Activated CD4-positive, alpha-beta T cell treated with anti-CD3 and anti-CD28 coated beads, Interleukin-2, amount 50 U/mL, for 16 hours (primary cell): ENCODE measurements at places on chromosomes 13 and 19.

- no peak for DNase-seq
These were observed 636 bp upstream of the RNF225 start for GRCh38 chr19:58394821-58395219.

- DNase-seq, result no peak
These were observed 1.0 kb downstream of the KDM4B start for GRCh38 chr19:4969772-4970531.

DNA sequence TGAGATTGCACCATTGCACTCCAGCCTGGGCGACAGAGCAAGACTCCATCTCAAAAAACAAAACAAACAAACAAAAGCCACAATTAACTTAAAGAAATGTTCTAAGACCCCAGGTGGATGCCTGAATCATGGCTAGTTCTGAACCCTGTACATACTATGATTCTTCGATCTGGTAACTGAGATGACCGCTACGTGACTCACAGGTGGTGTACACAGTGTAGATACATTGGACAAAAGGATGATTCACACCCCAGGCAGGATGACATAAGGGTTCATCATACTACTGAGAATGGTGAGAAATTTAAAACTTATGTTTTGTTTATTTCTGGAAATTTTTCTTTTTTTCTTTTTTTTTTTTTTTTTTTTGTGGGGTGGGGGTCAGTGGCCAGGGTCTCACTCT, 6.5 kb downstream of the ZNF426 start:
- DNase-seq, result no peak

DNA sequence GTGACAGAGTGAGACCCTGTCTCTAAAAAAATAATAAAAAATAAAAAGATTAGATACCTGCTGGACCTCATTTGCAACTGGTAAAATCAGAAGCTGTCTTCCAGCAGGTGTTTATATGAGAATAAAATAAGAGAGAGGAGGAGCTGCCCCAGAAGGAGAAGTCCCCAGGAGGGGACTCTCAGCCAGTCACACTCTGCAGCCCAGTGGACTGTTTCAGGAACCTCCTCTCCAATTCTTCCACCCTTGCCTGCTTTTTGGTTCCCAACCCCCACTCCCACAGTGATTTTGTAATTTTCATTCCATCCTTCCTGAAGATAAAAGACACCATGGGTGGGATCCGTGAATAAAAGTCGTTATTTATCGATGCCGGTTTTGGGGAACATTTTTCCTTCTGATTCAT, 56.9 kb upstream of the TSHZ3 start:
- no peak for DNase-seq

DNA sequence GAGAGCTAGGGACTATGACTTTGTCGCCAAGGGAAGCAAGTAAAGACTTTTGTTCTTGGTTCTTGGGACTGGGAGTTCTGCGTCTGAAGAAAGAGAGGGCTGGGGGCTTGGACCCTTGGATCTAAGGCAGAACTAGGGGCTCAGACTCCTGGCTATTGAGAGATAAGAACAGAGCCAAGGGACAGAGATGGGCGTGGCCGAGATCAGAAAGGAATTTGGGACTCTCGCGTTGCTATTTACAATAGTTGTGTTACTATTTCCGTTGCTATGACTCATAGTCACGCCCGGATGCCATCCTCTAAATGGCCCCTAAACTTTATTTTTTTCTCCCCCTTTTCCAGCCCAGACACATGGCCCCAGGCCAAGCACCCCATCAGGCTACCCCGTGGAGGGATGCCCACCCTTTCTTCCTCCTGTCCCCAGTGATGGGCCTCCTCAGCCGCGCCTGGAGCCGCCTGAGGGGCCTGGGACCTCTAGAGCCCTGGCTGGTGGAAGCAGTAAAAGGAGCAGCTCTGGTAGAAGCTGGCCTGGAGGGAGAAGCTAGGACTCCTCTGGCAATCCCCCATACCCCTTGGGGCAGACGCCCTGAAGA, 759 bp downstream of the PPP1R15A start:
- DNase-seq, result peak; percentile 89

DNA sequence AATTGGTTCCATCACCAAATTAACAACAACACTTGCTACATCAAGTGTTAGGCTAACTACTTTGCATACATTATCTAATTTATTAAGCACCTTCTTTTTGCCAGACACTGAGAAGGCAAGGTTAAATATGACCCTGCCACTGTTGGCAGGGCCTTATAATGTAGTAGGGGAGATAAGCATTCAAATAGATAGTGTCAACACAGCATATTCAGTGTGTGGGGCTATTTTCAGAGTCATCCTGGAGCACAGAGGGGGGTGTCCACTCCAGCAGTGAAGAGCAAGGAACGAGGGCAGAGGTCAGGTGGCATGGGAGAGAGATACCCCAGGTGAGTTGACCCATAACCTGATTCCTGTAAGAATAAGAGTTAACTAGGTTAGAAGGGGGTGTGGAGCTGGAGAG, 121.6 kb downstream of the COG6 start:
- DNase-seq, result no peak

DNA sequence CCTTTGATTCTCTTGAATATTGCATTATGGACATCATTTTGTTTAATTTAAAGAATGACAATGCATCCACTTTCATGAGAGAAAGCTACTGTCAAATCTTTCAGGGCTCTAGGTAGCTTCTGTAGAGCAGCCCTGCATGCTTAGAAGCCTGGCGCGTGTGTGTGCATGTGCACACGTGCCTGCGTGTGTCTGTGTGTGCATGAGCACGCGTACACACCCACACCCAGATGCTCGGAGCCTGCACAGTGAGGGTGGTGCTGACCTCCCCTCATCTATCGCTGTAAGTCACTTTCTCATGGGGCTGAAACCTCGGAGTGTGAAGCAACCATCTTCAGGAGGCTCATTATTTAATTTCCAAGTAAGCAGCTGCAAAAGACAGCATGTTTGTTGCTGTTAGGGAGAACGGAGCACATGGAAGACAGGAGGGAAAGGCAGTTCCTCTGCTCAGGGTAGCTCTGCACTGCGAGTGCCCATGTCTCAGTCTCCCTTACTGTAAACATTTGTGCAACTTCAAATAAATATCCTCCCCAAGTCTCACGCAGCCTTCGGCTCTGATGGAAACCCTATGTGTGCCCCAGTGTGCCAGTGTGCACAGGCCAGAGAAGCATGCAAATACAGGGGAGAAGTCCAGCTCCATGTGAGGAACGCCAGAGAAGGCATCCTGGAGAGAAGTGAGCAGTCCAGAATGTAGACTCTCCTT, 22.8 kb downstream of the TSHZ3 start:
- no peak for DNase-seq

DNA sequence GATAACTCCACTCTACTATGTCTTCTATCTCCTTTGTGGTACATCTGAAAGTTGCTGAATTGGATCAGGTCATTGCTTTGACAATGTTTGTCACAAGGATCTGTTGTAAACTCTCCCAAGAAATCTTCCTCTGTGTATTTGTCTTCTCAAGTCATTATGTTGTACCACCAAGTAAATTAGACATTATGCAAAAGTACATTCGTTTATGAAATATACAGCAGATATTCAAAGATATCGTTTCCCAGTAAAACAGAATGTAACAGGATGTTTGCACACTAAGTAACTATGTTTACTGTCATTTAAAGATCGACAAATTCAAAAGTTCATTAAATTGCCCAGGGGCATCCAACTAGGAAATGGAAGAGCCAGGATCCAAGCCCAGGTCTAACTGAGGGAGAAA, 739.4 kb downstream of the EFNB2 start:
- DNase-seq, result no peak

- no peak for DNase-seq
These were observed 124.7 kb upstream of the VSTM2B start for GRCh38 chr19:29400917-29401711.

GRCh38 chr19:49614096-49614833, 23.3 kb downstream of the PRR12 start:
- peak; percentile 63 for DNase-seq

- no peak for DNase-seq
These were observed 391.9 kb downstream of the IRS2 start for GRCh38 chr13:109394311-109394988.

- no peak for DNase-seq
These were observed 2.5 kb downstream of the HSD11B1L start for GRCh38 chr19:5683177-5683886.

GRCh38 chr19:48859711-48860572, 8.5 kb downstream of the PLEKHA4 start:
- no peak for DNase-seq

GRCh38 chr13:110354123-110354627, 47.1 kb downstream of the COL4A2 start:
- no peak for DNase-seq

DNA sequence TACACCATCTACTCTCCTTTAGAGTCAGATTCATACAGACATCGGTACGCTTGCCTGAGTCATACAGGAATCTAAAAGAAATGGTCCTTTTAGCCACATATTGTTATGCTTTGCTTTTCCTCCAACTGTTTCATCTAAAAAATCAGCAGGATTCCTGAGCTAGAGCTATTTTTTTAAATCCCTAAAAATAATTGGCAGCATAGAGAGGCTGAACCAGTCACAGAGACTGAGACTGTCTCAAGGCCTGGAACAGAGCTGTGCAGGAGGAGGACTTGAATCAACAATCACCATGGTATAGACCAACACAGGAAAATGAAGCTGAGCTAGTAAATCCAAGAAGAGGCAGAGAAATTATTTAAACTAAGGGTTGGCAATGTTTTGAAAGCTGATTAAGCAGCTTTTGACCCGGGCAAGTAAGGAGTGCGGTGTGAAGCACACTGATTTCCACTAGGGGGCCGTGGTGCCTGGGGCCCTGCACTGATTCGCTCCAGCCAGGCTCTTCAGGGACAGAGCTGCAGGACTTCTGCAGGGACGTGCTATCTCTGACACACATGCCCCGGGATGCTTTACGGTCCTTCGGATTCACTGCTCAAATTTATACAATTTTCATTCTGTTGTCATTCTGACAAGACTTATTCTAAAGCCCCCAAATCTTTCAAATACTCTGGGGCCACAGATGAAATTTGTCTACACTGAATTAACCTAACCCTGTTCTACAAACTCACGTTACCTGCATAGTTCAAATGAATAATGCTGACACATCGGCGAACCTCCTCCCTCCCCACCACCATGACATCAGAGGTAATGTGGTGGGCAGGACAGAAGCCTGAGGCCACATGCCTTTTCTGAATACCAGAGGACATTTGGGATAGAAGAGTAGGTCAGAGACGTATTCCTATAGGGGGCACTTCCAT, 87.6 kb upstream of the SLC15A1 start:
- DNase-seq, result peak; percentile 56

GRCh38 chr19:40923934-40924391, 41.9 kb upstream of the CYP2A7 start:
- no peak for DNase-seq

- peak; percentile 68 for DNase-seq
These were observed 74.9 kb upstream of the WASF3 start for GRCh38 chr13:26482451-26483197.

DNA sequence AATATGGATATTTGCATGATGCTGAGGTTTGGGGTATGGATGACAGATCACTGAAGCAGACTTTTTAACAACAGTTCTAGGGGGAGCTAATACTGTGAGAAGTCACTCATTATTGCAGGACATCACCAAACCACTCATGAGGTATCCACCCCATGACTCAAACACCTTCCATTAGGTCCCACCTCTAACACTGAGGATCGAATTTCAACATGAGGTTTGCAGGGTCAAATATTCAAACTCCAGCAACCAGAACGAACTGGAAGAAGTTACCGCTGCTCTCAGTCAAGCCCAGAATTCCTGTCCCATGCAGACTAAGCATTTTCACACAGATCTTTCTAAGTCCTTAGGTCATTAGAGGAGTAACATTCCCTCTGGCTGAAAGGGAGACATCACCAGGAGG, 758.9 kb downstream of the UQCRFS1 start:
- no peak for DNase-seq

DNA sequence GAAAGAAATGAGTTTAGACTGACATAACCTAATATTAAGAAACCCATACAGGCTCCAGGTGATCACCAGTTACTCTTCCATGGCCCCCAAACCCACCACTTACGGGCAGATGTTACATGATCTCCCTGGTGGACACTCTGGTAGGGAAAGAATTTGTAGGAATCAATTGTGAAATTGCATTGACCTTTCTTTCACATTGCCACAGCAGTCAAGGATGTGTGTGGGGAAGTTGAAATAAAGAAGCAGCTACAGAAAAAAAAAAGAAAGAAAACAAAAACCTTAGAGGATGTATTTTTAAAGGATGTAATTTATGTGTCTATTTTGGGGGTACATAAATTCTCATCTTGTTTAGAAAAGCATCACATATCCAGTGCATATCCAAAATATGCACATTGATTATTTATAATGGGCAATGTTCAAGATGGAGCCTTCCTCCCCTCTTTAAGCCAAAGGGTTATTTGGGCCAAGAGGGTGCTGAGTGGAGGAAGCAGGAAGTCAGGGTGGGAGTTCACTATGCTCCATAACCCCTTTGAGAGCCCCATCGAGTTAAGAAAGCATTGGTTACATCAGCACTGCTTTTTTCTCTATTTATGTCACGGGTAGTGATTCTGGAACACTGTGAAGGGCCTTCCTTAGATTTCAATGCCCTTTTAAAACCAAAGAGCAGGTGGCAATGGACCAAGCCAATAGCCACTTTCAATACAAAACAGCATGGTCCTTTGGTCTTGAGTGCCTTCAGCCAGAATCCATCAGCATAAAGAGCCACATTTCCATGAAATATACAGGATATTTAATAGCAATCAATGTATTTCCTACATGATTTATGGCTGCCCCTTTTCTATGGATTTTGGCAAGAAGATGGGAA, 169.6 kb downstream of the LACC1 start:
- DNase-seq, result no peak

GRCh38 chr13:82627183-82627582, 1255.1 kb downstream of the SLITRK1 start:
- DNase-seq, result no peak

DNA sequence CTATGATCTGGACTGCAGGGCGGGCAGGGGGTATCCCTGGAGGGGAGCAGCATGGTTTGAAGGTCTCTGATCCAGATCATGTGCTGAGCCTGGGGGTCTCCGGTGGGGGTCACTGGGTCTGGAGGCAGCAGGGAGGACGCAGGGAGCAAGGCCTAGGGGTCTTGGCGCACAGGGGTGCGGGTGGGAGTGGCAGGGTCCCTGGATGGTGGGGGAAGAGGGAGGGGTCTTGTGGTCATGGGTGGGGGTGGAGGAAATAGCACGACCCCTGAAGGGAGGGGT, 1.9 kb downstream of the BTBD2 start:
- no peak for DNase-seq

DNA sequence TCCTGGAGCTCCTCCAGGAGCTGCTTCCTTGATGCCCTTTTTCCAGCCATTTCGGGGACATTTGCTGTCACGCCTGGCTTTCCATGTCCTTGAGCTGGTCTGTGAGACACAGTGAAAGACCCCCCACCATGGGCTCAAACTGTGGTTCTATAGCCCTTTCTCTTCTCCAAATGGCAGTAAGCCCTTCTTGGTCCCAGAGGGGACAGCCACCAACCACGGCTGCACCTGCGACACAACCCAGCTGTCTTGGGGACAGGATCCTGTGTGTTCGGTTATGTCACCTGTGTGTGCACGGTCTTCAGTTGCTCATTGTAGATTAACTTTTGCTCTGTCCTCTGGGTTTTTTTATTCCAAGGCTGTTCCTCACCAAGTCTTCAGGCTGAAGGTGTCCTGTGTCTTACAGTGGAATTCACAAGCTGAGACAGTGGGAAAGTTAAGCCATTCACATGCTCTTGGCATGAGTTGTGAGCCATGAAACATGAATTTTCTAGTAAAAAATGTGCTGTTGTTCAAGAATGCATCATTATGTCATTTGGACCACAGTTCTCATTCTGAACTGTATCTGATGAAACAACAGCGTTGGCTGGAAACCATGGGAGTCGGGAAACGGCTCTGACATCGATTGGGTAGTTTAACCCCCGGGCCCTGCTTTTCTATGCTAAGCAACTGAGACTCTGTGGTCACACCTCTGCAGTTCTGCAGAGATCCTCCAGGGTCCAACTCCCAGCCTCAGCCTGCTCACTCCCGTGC, 129.5 kb upstream of the MCF2L start:
- no peak for DNase-seq
